NCI-H510A (cell line): ENCODE measurements at places on chromosomes 1 and 21.
A peak's percentile ranks its signal among the peaks of the same experiment; 100 is the strongest.

DNA sequence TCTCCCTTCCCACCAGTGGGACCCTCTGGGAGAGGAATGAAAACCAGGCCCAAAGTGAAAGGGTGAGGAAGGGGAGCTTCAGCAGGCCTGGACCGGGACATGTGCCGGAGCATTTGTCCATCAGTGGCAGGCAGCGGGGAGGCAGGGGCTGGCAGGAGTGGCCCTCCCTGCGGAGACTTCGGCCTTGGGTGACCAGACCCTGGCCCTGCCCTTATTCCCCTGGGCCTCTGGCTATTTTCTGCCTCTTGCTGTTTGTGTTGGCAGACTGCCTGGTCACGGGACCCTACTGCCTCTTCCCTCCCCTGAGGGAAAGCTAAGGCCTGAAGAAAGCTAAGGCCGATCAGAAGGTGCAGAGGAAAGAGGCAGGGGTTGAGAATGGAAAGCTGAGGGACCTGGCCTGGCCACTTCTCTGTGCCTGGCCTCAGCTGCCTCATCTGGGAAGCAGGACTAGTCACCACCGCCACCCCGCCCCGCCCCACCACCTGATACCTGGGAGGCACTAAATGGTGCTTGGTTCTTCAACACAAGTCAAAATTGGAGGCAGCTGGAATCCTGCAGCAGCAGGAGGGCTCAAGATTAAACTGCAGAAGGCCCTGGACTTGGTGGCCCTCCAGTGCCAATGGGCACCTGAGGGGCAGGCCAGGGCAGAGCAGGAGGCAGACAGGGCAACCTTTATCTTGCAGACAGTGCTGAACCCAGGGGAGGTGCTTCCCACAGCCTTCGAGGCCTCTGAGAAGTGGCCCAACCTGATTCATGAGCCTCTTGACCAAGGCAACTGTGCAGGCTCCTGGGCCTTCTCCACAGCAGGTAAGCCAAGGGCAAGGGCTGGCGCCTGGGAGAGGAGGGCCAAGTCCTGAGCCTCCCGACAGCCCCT lies 7.9 kb downstream of the TINAGL1 start:
- no peak for DNase-seq

DNA sequence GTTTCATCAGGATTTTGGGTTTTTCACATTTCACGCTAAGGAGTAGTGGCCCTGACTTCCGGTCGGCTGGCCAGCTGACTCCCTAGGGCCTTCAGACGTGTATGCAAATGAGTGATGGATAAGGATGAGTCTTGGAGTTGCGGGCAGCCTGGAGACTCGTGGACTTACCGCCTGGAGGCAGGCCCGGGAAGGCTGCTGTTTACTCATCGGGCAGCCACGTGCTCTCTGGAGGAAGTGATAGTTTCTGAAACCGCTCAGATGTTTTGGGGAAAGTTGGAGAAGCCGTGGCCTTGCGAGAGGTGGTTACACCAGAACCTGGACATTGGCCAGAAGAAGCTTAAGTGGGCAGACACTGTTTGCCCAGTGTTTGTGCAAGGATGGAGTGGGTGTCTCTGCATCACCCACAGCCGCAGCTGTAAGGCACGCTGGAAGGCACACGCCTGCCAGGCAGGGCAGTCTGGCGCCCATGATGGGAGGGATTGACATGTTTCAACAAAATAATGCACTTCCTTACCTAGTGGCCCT lies 23.1 kb upstream of the TNFRSF1B start:
- DNase-seq = no peak

GRCh38 chr1:224786533-224787250 lies 142.8 kb upstream of the DNAH14 start:
- no peak for DNase-seq

DNA sequence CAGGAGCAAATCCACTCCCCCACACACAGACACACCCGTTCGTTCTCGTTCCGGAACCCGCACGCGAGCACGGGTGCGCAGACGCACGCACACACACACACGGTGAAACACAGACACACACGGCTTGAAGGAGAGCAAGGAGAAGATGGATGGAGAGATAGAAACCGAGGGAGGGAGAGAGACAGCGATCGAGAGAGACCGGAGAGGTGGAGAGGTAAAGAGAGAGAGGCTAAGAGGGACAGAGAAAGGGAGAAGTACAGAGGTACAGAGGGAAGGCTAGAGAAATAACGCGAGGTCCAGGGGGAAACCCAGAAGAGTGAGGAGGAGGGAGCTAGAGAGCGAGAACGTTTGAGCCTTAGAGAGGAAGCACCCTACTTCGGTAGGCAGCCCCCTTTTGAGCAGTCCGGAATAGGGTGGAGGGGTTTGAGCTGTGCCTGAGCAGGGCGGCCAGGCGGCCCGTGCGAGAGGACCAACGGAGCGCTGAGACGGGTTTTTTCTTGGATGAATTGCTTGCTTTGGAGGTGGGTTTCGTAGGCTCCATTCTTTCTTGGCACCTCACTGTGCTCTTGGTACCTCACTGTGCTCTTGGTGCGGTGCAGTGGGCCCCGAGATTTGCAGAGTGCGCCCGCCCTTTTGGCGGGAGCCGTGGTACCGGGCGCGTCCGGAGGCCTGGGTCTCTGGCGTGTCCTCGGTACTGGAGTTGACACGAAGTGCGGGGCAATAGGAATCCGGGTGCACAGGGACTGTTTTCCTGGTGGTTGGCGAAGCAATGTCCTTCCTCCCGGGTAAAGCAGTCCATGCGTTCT lies 88.4 kb upstream of the RHOU start:
- no peak for DNase-seq

GRCh38 chr1:2431103-2431502 lies 18.7 kb upstream of the PEX10 start:
- no peak for DNase-seq

DNA sequence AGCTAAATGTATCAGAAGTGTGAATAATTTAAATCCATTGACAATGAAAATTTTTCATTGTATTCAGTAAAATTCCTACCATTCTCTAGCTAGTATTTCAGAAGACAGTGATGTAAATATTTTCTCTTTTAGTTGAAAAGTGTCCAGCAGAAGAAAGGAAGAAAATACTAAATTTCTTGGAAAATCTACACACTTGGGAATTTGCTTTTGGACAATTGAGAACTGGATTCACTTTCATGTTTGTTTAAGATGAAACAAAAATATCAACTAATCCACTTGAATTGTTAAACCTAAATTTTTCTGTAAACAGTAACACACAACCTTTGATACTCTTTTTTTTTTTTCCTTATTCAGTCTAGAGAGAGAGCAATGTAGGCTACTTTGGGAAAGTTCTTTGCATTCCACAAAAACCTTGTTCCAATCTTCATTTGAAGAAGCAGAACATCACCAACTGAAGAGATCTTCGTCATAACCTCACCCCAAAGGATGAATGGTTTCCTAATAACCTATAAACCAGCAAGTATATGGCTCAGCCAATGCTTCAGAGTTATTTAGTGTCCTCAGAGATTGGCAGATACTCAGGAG lies 155.1 kb upstream of the GORAB start:
- DNase-seq = no peak

DNA sequence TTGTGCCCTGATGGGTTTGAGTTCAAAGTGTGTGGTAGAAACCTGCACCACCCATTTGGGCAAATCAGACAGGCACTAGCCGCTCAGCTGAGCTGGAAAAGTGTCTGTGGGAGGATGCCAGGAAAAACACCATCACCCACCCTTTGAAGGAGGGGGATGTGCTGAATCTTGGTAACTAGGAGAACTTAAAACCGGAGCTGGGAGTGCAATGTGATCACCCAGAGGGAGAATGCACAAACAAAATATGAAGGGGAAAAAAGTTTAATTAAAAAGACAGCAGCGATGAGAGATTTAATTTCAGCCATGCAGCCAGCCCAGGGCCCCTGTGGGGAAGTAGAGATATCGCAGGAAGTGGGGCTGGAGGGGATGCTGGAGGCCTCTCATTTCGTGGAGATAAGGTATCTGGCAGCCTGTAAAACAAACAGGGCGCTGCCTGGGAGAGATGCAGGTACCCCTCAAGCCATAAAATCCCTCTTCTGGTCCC lies 86.8 kb upstream of the BCAR3 start:
- no peak for DNase-seq

DNA sequence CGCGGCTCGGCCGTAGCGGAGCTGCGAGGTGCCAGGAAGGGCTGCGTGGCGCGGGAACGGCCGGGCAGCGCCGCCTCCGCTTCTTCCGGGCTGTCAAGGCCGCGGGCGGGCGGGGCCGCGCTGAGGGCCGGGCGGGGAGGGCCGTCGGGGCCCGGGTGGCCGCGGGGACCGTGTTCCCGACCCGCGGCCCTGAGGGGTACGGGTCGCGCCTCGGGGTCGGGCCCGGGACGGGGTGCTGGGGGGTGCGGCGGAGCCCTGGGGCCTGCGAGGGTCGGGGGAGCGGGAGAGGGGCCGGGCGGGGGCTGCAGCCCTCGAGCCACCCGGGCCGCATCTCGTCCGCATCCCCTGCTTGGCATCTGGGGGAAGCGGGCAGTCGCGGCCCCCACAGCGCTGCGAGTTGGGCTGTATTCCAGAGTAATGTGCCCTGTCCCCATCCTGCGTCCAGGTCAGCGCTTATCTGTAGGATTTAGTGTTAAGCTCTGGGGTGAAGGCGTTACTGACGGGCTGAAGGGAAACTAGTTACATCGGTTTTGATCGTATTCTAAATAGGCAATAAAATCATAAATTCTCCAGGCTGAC lies 379 bp downstream of the RER1 start:
- DNase-seq = no peak

GRCh38 chr1:161082996-161083747 lies 6.2 kb downstream of the NECTIN4 start:
- DNase-seq = peak; percentile 52

GRCh38 chr1:228043281-228043848 lies 36.6 kb downstream of the WNT3A start:
- no peak for DNase-seq

DNA sequence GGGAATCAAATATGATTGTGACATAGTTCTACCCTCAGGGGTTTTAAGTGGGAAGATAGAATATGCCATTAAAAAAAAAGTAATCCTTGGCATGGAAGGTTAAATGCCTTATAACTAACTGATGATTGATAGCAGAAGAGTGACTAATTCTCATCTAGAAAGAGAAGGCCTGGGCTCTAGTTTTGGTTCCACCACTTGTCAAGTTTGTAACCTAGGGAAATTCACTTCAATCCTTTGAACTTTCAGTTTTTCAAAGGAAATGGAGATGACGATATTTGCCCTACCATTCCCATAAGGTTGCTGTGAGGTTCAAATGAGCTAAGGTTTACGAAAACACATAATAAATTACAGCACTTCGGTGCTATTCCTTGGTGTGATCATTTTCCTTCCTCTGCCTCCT lies 88.5 kb downstream of the GPR88 start:
- no peak for DNase-seq

- no peak for DNase-seq
These were observed 91.6 kb upstream of the SAMD11 start for GRCh38 chr1:832136-832535.

DNA sequence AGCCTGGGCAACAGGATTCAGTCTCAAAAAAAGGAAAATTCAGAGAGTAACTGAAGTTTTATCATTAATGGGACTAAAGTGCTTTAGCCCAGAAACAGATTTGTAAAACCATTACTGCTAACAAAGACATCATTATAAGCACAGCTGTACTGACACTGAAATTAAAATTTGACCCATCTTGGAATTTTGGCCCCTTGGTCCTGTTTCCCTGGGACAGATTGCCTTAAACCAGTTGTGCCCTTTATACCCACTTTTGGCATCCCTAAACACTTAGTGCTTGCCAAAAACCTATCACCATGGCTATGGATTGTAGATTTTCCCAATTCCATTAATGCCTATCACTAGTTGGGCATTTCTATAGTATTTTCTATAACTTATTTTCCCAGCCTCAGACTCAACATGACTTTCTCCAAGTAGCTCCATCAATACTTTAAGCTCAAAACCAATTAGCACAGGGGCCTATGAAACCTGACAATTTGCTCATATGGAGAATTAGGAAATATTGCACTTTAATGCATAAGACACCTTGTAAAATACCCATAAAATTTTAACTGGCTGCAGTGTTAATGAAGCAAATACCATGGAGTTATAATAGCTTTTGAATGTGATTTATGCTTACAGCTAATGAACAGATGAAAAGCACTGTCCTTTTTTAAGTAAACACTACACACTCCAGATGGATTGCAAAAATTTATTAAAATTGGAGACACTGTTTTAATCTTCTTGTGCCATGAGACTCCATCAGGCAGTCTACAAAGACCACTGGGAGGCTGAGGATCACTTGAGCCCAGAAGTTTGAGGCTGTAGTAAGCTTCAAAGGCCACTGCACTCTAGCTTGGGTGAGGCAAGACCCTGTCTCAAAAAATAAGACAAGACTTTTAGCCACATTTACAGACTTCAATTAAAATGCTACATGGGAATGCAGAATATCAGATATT lies 4.3 kb downstream of the GAS5 start:
- DNase-seq = no peak

- no peak for DNase-seq
These were observed 24.0 kb downstream of the TMEM53 start for GRCh38 chr1:44650159-44650831.

GRCh38 chr1:87074001-87074795 lies 159.8 kb downstream of the HS2ST1 start:
- no peak for DNase-seq

DNA sequence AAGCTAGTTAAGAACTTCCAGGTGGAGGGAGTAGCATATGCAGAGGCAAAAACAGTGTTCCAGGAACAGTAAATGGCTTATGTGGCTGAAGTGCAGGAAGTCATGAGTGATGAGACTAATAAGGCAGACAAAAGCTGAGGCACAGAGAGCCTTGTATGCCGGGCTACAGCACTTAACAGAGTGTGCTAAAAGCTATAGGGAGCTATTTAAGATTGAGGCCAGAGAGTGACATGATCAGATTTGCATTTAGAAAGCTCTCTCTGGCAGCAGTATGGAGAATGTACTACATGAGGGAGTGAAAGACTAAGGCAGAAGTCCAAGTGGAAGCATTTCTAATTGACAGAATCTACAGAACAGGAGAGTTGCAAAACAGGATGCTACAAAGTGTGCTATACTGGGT lies 38.6 kb downstream of the WASF2 start:
- DNase-seq = no peak

GRCh38 chr1:228087771-228088251 lies 5.3 kb downstream of the ARF1 start:
- no peak for DNase-seq

GRCh38 chr1:231678011-231678432 lies 51.4 kb downstream of the DISC1 start:
- no peak for DNase-seq

DNA sequence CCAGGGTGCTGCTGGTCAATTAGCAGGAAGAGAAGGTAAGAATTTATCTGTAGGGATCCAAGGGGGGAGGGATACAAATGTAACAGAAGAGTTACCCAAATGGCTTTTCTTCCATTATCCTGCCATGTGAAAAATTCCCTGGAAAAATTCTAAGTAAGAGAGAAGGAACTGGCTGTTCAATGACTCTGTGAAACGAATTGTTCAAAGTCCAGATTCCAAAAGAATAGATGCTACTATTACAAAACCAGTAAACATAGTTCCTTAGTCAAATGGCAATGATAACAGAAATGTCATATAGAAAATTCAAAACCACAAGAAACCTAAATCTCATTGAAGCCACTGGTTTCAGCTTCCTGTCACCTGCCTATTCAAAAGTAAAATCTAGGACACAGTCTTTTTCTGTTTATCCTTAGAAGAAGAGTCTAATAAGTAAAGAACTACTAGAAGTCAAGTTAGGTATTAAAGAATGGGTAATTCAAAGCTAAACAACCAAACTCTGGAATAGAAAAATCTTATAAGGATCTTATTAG lies 102.6 kb downstream of the ZNF644 start:
- no peak for DNase-seq

- DNase-seq = no peak
These were observed 366.9 kb downstream of the S1PR1 start for GRCh38 chr1:101603726-101604125.
